Inflammatory macrophage (primary cell): ENCODE measurements at places on chromosomes 1 and 21.

- no peak for DNase-seq
Observed at GRCh38 chr21:33367309-33367973, 35.8 kb upstream of the IFNGR2 start.

- DNase-seq = no peak
Observed at GRCh38 chr1:180385144-180385543, 117.2 kb downstream of the ACBD6 start.

- DNase-seq = no peak
Observed at GRCh38 chr21:46122758-46123683, 25.1 kb downstream of the COL6A2 start.

DNA sequence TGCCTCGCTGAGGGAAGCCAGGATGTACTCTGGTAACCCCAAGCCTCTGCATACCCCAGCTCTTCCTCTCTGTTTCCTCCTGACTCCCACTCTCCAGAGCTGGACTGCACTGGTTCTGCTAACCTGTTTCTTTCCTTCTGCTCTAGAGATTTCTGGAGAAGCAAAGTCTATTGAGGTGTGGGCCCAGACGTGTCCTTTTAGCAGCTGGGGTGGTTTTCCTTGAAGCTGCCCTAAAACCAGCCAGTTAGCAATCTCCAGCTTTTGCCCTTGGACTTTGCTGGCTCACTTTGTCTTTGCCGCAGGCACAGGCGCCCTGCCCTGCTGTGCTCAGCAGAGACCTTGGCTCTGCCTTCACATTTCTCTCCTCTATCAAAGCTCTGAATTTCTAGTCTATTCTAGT, 171.8 kb upstream of the IVNS1ABP start:
- peak; percentile 29 for DNase-seq

DNA sequence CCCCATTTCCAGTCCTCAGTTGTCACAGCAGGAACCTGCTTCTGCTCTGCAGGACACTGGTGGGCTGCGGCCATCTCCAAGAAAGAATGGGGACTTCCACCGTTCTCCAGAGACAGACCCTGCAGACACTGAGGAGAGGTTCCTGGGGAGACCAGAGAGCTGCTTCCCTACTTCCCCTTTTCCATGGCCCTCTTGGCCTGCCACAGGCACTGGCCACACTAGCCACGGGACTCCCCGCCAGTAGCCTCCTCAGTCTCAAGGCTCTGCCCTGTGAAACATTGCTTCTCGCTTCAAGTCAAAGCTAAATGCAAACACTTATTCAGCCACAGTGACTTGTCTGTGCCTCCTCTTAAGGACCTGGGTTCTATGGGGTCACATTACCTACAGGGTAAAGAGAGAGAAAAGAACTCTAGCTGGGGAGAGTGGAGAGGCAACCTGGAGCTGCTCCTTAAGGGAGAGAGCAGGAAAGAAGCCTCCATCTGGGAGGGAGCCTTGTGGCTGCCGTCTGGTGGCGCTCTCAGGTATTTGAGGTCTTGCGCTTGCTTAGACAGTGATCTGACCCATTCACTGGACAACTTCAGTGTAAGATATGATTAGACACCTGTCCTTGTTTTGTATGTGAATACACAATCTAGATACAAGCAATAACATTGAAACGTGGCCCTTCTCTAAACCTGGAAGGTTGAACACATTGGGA, 5.4 kb upstream of the SLAMF8 start:
- peak; percentile 40 for DNase-seq

GRCh38 chr21:33324291-33325221, at the start of gene IFNAR1:
Gene IFNAR1 (plus strand): TSS chr21:33324970. CDS start chr21:33325056, 86 bp downstream.
- DNase-seq = peak; percentile 99

- DNase-seq = no peak
Observed at GRCh38 chr21:14353726-14354125, 29.2 kb downstream of the HSPA13 start.

- no peak for DNase-seq
Observed at GRCh38 chr1:159779403-159779851, 1.3 kb upstream of the DUSP23 start.
